T follicular helper cell (primary cell): ENCODE measurements at places on chromosomes 6 and 20.

DNA sequence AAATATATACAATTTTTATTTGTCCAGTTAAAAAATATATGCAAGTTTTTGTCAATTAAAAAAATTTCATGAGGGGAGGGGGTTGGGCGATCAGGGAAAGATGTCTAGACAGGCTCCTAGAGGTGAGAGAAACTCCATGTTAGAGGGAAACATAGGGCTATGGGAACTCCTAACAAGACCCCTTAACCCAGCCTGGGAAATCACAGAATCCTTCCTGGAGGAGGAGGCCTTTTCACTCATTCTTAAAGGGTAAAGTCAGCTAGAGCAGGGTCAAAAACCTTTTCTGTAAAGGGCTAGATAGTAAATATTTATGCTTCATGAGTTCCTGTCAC is 75.9 kb upstream of the PTPN1 start:
- DNase-seq, result no peak

DNA sequence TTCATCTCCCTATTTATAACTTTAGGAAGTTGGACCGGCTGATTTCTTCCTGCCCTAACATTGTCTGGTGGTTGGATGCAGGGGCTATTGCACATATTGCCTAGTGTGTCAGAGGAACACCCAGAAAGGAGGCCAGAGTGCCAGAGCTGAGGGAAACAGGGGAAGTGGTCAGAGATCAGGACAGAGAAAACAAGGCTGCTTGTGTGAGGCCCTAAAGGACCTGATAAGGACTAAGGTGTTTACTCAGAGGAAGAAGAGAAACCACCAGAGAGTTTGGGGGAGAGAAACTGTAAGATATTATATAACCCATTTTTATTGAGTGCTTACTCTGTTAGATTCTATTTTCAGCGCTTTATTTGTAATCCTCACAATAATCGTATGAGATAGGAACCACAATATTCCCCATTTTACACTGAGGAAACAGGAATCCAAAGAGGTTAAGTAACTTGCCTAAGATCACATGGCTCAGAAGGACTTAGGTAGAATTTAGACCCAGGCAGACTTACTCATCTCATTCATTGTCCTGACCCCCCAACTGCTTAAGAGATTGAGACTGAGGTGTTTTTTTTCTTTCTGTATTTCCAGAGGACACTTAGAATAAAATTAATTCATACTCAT is 54.0 kb upstream of the REV3L start:
- DNase-seq, result no peak

GRCh38 chr6:141482796-141483597 is 649.7 kb upstream of the GJE1 start:
- no peak for DNase-seq

DNA sequence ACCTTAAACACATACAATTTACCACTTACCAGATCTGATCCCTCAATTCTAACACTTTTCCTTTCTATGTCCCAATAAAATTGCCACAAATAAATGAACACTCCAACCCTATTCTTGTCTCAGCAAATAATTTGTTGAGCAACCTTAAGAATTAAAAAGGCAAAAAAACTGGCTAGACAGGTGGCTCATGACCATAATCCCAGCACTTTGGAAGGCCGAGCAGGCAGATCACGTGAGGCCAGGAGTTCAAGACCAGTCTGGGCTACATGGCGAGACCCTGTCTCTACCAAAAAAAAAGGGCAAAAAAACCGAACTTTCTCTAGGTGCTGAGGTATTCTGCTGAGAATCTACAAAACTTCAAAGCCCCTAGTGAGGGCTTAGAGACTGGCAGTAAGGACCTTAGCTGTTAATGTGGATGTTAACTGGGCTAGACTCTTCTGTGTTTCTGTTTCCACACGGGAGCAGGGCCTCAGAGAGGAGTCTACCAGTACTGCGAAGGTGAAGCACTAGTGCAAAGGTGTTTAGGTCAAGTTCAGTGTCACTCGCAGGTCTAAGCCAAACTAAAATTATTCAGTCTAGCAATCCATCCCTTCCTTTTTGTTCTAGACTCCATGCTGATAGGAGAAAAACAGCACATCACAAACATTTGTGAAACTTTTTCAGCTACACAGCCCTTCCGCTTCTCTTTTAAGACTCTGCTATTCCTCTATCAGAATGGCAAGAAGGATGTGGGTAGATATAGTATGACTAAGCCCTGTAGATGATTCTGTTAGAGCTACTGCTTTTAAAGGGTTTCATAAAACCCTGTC is 2.6 kb downstream of the FASTKD5 start:
- DNase-seq, result no peak

DNA sequence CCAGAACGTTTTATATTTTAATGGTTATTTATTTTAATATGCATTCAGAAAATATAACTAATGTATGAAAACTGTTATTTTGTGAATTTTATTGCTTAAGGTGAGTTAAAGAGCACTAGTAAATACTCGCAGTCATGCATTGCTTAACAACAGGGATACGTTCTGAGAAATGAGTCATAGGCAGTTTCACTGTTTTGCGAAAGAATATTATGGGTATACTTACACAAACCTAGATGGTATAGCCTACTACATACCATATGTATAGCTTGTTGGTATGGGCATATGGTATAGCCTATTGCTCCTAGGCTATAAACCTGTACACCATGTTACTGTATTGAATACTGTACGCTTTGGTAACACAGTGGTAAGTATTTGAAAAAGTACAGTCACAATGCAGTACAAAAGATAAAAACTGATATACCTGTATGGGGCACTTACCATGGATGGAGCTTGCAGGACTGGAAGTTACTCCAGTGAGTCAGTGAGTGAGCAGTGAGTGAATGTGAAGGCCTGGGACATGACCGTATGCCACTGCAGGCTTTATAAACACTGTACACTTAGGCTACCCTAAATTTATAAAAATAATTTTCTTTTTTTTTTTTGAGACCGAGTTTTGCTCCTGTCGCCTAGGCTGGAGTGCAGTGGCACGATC is 38.5 kb downstream of the ARFGEF2 start:
- DNase-seq, result no peak

DNA sequence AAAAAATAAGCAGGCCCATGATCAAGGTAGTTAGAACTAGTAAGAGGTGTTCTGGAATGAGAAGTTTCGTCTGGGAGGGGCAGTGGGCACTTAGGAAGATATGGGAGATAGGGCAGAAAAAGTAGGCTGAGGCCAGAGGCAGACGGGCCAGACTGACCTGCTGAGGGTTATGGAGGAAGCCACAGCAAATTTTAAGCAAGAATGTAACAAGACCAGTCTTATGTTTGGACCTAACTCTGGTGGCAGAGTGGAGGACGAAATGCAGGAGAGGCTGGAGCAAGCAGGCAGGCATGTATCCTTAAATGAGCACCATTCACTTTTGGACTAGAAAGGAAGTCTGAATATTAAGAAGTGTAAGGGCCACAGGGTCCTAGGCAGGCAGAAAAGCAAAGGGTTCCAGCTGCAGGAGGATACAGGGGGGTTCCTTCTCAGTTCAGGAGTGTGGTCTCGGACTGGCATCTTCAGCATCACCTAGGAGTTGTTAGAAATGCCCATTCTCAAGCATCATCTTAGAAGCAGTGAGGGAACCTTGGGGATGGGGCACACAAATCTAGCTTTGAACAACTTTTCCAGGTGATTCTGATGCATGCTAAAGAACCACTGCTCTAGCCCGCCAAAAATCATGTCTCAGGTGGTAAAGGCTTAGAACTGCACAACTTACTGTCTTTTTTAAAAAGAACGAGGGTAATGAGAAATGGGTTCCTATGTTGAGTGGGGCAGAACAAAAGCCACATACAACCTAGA is 1.7 kb upstream of the DSTN start:
- no peak for DNase-seq

GRCh38 chr20:32819992-32820697 is 391 bp downstream of the MAPRE1 start:
- DNase-seq, result peak; percentile 75

GRCh38 chr6:116557893-116558292 is 4.3 kb downstream of the CALHM4 start:
- no peak for DNase-seq

DNA sequence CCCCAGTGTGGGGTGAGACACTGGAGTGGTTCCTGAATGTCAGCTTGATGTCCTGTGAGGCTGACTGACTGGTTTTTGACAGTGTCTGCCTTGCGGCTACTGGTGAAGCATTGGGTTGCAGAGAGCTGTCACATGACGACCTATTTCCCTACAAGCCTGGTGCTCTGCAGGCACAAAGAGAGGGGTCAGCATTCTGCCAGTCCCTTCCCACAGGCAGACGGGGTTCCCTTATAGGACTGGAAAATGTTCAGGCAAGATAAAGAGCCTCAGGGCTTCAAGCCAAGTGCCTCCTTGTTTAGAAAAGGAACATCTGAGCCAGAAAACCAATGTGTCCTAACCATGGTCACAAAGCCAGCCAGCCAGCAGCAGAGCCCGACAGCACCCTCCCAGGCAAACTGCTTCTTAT is 11.0 kb downstream of the LY86 start:
- no peak for DNase-seq

GRCh38 chr6:157034436-157035230 is 257.5 kb downstream of the ARID1B start:
- DNase-seq, result no peak

- no peak for DNase-seq
Observed at GRCh38 chr6:79863566-79863965, 83.8 kb downstream of the ELOVL4 start.

GRCh38 chr20:5065879-5066383 is 53.8 kb downstream of the PCNA start:
- DNase-seq, result no peak

DNA sequence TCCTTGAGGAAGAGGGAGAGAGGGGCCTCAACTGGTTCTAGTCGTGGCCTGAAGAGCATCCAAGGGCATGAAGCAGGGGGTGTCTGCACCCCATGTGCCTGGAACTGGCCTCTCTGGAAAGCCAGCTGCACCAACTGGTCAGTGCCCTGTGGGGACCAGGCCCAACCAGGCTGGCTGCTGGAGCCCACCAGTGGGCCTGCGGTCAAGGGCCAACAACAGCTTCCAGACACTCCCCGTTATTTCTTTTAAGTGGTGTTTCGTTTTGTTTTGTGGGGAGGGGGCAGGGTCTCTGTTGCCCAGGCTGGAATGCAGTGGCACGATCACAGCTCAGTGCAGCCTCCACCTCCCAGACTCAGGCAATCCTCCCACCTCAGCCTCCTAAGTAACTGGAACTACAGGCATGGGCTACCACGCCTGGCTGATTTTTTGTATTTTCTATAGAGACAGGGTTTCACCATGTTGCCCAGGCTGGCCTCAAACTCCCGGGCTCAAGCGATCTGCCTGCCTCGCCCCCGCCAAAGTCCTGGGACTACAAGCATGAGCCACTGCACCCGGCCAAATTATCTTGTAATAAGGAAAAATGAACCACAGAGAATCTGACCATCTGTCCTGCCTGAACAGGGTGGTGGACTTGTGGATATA is 11.9 kb upstream of the C20orf144 start:
- DNase-seq, result no peak

DNA sequence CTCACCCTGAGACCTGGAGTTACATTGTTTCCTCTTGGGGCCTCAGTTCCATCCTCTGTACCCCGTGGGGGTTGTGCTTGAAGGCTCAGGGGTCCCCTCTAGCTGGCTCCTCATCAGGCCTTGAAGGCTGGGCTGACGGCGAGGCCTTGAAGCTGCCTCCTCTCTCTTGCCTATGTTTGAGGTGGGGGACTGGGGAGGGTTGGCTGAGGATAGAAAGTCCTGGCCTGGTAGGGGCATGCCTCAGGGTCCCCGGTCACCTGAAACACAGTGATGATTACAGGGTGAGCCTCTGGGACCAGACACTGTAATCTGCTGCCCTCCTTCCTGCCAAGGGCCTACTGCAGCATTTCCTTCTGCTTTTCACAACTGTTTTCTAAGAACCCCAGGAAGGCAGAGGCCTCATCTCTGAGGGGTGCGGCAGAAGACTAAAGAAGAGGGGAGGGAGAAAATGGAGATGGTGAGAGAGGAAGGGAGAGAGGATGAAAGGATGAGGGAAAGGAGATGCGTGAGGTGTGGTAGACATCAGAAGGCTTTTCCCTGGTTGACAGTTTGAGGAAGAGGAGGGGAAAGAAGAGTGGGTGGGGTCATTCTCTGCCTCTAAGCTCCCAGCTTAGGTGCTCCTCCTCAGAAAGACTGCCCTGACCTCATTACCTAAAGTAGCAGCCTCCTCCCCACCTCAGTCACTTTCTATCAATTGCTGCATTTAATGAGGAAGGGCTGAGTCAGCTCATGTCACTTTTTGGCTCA is 29.7 kb downstream of the VEGFA start:
- DNase-seq, result no peak

DNA sequence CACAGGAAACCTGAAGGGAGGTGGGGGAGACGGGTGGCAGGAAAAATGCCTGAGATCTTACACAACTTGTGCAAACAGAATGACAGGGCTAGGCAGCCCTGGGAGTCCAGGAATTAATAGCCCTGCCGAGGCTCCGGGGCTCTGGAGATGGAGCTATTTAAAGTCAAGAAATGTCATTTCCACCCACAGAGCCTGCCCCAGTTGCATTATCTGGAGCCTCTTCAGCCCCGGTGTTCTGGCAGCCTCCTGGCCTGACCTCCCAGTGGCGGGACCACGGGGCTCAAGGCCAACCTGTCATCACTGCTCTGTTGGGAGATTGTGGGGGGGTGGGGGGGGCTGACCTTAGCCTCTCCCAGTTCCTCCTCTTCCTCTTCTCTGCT is 28.5 kb upstream of the SCUBE3 start:
- DNase-seq, result no peak

- DNase-seq, result no peak
Observed at GRCh38 chr6:18260448-18261106, 3.8 kb downstream of the DEK start.

- no peak for DNase-seq
Observed at GRCh38 chr6:42781546-42781795, 381 bp upstream of the BICRAL start.

- DNase-seq, result no peak
Observed at GRCh38 chr6:122075084-122075838, 324.2 kb upstream of the HSF2 start.

DNA sequence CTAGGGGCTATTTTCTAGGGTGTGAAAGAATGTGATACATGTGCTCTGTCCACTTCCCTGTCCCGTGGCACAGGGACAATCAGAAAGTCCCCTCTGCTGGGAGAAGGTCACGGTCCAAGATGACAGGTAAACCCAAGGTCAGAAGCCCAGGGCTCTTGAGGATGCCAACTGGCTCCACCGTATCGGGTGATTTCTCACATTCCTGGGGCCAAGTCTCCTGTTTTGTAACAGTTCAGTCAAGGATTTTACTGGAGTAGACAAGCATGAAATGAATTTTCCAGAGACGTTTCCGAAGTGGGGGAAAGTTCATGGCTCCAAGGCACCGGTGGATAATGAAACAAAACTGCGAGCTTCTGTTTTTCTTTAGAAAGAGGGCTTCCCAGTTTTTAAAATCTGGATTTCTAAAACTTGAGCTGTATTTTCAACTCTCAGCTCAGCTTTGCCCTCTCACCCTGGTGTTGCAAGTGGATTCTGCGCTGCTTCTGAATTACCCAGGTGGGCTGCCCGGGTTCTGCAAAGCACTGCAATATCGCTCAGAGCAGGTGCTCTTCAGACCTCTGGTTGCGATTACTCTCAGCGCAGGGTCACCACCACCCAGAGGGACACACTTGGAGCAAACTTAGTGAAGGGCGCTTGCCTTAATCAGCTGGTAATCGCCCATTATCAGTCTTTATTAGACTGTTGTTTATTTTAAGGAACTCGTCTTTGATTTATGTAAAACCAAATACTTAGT is 64.4 kb upstream of the TMEM170B start:
- no peak for DNase-seq
